ENCODE measurements at places on chromosomes 1 and 21.

GRCh38 chr1:224331326-224331725 lies 1.4 kb upstream of the NVL start:
- DNase-seq: no peak

DNA sequence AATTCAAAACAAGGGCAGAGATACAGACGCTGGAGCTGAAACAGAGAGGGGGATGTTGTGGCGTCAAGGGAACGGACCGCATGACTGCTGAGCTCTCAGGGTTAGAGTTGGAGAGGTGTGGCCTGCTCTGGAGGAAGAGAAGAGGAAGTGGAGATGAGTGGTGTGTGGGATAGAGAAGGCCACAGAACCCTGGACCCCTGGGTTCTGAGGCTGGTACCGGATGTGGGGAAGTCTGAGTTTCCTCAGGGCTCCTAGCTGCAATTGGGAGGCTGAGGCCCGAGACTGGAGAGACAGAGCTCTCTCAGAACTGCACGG lies 1.8 kb downstream of the BCAN start:
- no peak for DNase-seq

GRCh38 chr1:24901791-24902470 lies 28.1 kb downstream of the RUNX3 start:
- no peak for DNase-seq

DNA sequence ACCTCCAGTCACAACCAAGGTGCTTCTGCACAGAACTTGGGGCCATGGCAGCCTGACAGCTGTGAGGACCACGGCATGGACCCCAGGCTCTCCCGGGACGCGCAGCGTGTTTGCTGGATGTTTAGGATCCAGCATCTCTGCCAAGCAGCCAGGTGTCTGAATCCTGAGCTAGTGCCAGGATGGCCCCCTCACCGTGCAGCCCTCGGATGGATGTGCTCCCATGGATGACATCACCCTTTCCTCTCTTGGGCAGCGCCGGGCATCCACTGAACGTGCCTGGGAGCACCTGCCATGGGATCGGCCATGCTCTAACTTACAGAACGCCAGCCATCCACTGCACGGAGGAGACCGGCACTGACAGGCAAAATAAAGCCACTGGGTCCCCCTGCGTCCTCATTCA lies 53.9 kb downstream of the PRDM15 start:
- no peak for DNase-seq

- no peak for DNase-seq
Observed at GRCh38 chr1:232033285-232033684, 406.7 kb downstream of the DISC1 start.

- DNase-seq: no peak
Observed at GRCh38 chr21:44384968-44385367, 31.5 kb downstream of the TRPM2 start.

- DNase-seq: no peak
Observed at GRCh38 chr1:92934395-92935378, 26.6 kb downstream of the DIPK1A start.

DNA sequence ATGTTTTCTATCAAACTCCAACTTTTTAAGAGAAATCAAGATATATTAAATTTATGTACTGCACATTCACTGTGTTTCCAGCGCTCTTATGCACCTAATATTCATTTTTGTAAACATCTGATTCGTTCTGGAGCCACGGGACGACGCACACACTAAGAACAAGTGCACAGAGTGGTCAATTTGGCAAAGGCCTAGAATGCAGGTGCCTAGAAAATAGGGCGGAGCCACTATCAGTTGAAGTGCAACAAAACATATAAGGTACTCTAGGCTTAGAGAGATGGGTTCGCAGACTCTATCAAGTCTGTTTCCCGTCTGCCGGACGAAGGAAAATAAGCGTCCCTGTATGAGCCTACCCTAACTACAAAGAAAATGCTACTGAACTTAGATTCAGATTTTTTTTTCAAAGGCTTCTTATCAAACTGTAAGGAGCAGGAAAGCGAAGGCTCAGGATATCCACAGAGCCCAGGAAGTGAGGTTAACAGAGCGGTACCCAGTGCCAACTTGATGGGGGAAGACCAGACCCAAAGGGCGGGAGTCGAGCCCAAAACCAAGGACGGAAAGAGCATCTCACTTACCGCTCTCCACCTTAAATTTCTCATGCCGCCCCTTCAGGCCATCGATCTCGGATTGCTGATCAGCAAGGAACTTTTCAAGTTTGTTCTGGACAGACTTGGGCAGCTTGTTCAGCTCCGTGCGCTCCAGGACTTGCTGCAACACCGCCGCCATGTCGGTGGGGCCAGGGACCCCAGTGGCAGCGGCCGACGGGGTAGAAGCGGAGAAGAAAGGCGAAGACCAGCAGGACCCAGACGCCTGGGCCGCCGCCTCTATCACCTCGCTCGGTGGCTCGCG lies 526 bp downstream of the TPR start:
- peak; percentile 40 for DNase-seq

GRCh38 chr1:235938709-235939479 lies 72.2 kb upstream of the LYST start:
- no peak for DNase-seq

GRCh38 chr1:207084701-207085180 lies 3.9 kb upstream of the C4BPB start:
- DNase-seq: peak; percentile 69

DNA sequence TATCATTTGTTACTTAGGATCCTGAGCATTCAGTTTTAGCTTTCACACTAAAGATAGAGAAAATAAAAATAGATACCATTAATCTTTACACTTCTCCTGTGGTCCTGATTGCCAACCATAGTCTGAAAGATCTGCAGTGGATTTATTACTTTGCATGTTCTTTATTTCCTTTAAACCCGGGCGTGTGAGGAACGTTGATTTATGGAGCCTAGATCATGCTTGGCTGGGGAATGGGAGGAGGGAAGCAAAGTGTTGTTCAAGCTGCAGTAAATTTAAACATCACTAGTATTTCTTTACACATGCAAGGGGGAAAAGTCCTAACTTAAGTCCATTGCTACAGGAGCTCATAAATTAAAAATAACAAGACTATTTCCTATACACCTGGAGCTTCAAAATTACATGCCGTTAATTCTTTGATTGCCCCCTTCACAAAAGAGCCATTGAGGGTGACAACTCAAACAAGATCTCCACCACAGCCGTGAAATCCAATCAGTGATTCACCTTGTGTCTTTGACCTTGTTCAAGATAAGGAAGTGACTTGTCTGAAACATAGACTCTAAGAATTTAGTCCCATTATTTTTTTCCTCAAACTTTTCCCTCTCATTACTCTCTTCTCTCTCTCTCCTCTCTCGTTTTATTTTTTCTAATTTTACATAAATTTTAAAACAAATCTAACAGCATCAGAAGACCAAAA lies 282.7 kb downstream of the KIF26B start:
- no peak for DNase-seq

GRCh38 chr1:66475940-66476339 lies 58.0 kb upstream of the SGIP1 start:
- DNase-seq: no peak

GRCh38 chr1:219990782-219991510 lies 55.4 kb downstream of the EPRS1 start:
- DNase-seq: peak; percentile 8

GRCh38 chr1:186903374-186904136 lies 74.8 kb downstream of the PLA2G4A start:
- DNase-seq: no peak

DNA sequence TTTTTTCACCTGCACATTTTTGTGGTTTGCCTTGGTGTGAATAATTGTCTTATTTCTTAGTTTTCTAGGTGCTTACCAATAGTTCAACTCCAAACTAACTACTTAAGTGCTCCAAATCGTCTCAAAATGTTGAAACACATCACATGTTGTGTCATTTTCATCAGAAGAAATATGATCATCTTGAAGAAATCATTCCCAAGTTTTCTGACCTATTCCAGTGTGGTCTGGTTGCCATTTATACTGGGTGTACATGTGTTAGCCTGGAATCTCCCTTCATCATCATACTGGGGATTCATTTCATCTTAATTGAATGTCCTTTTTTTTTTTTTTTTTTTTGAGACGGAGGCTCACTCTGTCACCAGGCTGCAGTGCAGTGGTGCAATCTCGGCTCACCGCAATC lies 67.0 kb downstream of the EIF2B3 start:
- DNase-seq: no peak

DNA sequence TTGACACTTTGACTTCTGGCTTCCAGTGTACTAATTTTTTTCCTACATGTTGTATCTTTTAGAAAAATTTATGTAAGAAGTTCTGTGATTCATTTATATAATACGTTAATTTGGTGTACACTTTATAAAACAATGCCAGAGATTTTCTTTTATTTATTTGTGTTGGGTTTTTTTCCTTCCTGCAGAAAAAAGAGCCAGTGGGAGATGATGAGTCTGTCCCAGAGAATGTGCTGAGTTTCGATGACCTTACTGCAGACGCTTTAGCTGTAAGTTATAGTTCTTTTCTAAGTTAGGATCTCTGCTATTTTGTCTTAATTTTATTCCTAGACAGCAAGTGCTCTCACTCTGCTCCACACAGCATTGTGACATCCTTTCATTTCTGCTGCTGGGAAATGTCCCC lies 14.4 kb downstream of the SARS1 start:
- DNase-seq: no peak

GRCh38 chr1:17067069-17067426 lies 13.2 kb upstream of the SDHB start:
- DNase-seq: no peak

GRCh38 chr1:101431956-101432510 lies 195.2 kb downstream of the S1PR1 start:
- no peak for DNase-seq

- no peak for DNase-seq
Observed at GRCh38 chr21:15408089-15408488, 321.7 kb upstream of the USP25 start.

DNA sequence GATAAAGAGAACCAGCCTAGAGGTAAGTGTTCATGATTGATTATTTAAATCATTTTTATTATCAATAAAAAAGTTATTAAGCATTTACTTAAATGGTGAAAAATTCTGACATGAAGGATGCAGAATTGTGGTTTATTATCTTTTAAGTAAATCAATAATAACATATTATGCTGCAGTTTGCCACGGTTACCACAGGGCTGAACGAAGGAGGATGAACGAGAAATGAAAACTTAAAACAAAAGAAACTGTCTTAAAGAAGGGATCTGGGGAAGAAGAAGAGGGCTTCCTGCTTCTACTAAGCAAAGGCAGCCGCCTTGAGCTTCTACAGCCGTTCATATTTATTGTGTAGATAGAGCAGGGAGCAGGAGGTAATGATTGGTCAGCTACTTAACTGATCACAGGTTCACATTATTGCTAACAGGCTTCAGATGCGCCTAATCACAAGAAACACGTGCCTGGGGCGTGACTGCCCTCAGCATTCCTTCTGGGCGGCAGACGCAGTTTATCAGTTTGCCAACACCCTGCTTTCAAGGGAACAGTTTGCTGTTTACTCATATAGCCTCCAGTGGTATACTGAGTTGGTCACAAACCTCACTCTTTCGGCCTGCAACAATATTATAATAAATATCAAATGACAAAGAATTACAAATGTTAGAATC lies 5.8 kb upstream of the FNBP1L start:
- no peak for DNase-seq

- no peak for DNase-seq
Observed at GRCh38 chr1:216793303-216793702, 70.1 kb upstream of the ESRRG start.

DNA sequence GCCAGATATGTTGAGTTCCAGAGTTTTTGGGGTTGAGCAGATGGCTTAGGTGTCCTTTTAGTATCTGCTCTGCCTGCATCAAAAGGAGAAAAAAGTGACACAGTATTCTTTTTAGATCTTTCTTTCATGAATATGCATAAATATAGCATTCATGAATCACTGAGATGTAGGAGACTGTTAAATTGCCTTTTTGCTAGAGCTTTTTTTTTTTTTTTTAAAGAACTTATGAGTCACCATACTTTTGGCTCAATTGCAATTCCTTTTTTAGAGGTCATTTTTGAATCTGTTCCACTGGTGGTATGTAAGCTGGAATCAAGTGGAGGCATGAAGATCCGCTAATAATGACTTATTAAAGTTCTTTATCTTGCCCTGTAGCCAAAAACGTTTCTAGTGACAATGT lies 480.9 kb upstream of the ZRANB2 start:
- DNase-seq: no peak

DNA sequence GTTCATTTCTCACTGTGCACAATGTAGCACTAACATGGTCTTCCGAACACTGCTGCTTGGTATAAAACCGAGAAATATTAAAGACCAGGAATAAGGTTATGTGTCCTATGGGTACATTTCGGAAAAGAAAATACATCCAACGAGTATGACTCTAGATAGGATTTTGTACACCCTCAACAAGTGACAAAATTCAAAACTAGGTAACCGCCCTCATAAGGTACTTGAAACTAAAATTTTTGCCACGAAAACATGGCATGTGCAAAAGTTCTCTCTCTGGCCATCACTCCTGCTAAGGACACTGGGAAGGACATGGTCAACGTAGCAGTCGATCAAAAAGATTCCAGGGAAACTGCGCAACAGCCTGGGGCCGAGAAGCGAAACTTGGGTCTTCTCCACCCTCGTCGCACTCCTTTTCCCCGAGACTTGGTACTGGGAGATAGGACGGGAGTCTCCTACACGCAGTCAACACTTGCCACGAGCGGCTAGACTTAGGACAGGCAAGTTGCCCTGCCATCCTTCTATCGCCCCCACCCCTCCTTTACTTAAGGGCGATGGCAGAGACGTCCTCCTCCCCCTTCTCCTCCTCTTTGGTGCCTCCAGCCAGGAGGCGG lies 338 bp upstream of the TOR1AIP1 start:
- DNase-seq: peak; percentile 55

Data from HCT116 (cell line).